NCI-H748 treated with DMSO at 0.1 percent for 48 hours (cell line): ENCODE measurements at places on chromosomes 4 and X.

GRCh38 chrX:38868941-38869401 is 67.7 kb downstream of the MID1IP1 start:
- DNase-seq = no peak

DNA sequence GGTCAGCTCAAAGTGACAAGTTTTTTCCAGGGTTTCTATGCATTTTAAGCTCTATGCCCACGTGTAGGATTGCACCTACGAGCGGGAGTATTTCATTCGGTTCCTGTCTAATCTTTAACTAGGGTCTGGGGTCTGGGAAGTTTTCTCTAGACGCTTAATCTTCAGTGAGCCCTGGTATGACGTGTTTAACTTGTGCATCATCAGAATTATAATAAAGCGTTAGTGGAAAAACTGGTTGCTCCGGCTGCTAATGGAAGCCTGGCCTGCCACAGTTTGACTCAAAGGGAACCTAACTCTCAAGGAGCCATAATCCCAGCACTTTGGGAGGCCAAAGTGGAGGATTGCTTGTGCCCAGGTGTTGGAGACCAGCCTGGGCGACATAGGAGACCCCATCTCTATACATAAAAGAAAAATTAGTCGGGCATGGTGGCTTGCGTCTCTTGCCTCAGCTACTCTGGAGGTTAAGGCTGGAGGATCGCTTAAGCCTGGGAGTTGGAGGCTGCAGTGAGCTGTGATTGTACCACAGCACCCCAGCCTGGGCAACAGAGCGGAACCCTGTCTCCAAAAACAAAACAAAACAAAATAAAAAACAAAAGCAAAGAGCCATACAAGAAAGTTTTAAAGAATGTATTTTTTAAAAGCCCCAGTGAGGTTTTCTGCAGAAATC is 30.2 kb downstream of the ARSD start:
- DNase-seq = no peak

DNA sequence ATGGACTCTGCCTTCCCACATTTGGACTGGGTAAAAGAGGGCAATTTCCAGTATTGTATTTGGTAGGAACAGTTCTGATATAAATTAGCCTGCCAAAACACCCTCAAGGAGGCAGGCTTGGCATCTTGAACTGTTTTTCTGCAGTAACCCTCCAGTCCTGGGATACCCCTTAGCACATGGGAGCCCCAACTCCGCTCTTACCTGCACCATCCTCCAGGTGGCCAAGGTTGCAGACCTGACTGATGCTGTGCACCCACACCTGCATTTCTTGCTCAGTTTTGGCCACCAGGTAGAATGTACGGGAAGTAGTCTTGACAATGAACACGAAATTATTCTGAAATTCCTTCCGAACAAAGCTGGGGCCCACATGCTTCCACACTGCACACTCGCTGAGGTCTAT is 35.1 kb downstream of the GAB3 start:
- DNase-seq = no peak

- DNase-seq = no peak
Measured at GRCh38 chrX:44698357-44698756, 145.5 kb upstream of the DUSP21 start.

DNA sequence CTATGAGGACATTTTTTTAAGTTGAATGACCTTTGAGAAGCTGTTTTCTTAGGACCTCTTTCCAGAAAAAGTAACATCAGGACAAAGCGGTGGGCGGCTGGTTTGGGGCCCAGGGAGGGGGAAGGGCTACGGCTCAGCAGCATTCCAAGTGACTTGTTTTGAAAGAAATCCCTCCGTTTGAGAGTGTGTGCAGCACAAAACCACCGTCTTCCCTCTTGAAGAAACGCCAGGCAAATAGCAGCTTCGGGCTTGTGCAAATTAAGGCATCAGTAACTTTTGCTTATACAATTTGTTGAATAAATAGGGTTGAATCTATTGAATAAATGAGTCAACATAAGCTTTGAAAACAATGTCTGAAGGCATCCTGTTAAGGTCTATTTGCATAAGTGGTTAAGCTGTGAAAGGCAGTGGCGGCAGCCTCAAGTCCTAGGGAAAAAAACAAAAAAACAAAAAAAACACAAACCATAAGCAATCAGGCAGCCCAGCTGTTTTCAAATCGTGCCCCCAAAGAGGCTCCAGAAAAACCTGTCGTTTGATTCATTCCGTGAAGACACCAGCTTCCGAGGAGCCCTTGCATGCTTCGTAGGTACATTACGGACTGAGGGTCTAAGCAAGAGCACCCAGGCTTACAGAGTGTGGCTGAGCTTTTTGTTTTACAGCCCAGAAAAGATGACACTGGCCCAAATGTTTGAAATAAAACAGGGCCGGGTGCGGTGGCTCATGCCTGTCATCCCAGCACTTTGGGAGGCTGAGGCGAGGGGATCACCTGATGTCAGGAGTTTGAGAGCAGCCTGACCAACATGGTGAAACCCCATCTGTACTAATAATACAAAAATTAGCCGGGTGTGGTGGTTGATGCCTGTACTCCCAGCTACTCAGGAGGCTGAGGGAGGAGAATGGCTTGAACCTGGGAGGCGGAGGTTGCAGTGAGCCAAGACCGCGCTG is 103.7 kb downstream of the CRLF2 start:
- no peak for DNase-seq

DNA sequence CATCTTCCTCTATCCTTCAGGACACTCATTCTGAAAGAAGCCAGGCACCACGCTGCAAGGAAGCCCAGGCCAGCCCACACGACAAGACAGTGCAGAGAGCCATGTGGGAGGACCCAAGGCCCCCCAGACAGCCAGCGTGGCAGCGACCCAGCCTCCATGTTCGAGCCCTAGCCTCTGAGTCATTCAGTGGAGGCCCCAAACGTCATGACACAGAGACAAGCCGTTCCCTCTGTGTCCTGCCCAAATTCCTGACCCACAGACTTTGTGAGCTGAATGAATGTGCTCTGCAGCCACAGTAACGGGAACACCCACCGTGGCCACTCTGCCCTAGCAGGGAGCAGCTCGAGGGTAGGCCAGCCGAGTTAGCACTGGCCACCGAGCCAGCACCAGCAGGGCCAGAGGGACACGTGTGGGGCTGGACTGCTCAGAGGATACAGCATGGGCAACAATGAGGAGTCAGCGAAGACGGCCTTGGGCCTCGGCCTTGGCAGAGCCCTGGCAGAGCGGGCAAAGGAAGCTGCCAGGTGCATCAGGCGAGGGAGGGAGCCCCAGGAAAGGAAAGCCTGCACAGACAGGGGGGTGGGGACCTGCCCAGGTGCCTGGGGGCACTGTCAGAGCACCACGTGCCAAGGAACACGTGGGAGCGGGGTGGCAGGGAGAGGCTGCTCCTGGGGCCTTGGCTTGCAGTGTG is 8.6 kb downstream of the BLOC1S4 start:
- DNase-seq = no peak

DNA sequence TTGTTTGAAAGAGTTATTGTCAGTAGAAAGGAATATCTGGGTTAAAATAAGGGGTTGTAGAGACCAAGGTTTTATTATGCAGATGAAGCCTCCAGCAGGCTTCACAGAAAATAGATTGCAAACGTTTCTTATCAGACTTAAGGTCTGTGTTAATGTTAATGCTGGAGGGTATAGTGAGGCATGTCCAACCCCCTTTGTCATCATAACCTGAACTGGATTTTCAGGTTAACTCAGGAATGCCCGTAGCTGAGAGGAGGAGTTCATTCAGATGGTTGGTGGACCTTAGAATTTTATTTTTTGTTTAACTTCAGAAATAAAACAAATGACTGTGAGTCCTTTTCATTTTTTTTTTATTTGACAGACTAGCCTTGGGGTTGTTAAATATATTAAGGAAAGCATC is 354.1 kb downstream of the GPM6A start:
- no peak for DNase-seq

DNA sequence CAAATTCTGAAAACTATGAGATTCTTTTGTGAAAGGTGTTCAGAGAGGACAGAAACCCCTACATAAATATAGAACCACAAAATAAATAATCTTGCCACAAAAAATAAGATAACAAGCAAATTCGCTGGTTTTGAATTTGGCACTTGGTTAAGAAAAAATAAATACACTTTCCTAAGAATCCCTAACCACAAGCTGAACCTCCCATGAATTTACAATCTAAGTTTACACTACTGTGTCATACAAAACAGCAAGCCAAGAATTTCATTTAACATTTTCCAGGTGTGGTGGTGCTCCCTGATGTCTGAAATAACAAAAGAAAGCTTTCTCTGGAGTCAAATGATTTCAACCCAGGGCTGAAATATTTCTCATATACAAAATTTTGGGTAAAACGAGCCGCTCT is 121.0 kb downstream of the KCNIP4 start:
- no peak for DNase-seq

GRCh38 chr4:76420188-76420761 is 666 bp downstream of the CCDC158 start:
- DNase-seq = no peak

- no peak for DNase-seq
Measured at GRCh38 chr4:67333664-67334063, 211.6 kb downstream of the CENPC start.

DNA sequence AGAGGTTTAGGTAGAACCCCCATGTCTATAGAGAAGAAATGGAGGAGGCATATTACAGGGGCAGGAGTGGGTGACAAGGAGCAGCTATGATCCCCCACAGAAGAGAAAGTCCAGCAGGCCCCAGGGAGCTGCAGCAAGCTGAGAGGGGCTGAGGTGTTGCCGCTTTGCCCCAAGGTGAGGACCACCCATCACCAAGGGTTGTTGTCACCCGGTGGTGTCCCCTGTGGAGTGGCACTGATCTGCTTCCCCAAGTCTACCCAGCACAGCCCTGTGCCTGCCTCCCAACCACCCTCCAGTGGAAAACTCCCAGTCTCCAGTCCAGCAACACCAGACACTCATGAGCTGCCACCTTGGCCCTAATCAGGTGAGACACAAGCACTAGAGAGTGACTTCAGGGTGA is 149.3 kb upstream of the NOCT start:
- DNase-seq = no peak

DNA sequence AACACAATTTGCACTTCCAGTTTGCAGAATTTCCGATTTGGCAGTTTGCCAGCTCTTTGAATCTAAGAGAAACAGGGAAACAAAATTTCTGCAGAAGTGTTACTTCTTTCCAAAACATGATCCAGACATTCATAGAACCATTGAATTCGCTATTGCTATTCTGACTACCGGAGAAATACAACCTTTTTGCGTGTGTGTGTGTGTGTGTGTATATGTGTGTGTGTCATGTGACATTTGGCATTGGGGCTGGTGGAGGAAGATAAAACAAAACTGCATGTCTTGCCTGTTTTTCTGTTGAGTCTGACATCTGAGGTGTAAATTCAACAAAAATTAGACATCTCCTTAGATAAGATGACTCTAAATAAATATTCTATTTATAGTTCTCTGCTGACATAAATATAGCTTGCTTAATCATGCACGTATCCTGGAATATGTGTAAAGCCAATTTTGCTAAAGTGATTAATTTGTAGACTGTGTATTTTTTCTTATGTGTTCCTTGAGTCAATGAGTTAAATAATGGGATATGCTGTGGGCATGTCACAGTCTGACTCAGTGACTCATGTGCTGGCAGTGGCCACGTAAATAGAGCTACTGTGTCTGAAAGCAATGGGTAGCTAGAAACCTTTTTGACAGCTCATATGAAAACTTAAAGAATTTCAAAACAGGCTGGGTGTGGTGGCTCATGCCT is 98.9 kb downstream of the HPGD start:
- peak; percentile 32 for DNase-seq

GRCh38 chr4:39637221-39637585 is 1.5 kb downstream of the SMIM14 start:
- DNase-seq = no peak

DNA sequence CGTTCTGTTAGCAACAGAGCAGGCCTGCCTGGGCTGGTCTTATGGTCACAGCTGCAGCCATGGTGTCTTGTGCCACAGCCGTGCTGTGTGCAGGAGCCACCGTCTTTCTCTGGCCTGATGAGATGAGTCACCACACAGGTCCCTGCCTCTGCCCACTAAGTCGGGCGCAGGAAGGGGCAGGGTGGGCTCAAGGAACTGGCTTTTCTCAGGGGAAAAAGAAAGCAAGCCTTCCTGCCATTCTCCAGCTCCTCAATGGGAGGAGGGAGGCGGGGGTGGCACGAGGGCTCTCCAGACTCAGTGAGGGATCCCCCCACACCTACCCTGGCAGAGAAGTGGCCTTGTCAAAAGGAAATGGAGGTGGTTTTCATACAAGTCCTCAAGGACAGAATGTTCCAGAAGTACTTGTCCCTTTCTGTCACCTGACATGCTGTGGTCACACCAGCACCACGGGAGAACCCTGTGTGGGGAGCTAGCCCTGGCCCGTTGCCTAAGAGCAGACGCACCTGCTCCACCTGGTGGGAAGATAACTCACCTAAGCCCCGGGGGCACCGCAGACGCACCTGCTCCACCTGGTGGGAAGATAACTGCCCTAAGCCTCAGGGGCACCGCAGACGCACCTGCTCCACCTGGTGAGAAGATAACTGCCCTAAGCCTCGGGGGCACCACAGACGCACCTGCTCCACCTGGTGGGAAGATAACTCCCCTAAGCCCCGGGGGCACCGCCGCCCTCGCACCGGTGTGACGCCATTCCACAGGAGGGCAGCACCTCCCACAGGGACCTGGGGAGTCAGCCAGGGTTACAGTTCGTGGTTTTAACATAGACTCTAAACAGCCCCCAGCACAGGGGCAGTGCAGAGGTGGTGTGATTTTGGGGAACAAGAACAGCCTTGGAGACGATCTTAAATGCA is 18.5 kb downstream of the UVSSA start:
- no peak for DNase-seq

- no peak for DNase-seq
Measured at GRCh38 chrX:68292471-68292870, 140.8 kb downstream of the OPHN1 start.

DNA sequence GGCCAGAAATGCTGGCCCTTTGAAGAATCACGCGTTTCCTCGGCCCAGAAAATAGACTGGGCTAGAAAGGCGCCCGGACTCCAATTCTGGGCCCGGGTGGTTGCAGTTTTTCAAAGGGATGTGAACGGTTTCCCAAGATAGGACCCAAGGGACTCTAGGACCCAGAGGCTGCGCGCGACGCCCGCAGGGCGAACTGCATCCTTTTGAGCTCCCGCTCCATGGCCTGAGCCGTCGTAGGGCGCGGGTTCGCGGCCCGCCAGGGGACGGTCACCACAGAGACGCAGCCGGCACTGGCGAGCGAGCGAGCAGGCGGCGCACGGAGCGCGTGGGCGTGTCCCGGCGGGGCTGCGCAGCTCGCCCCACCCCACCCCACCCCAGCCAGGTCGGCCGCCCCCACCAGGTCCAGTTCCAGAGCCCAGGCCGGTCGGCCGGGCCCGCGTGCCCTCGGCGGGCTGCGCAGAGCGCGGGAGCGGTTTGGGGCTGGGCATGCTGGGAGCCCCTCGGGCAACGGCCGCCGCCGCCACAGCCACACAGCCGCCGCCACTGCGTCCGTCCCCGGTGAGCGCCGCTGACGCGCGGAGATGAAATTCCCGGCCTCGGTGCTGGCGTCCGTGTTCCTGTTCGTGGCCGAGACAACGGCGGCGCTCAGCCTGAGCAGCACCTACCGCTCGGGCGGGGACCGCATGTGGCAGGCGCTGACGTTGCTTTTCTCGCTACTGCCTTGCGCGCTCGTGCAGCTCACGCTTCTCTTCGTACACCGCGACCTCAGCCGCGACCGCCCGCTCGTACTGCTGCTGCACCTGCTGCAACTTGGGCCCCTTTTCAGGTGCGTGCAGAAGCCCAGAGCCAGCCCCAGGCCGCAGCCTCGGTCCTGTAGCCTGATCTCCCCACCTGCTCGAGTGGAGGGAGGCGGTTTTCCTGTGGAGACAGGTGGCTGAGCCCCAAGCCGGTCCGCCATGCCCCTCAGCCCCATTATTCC is at the start of gene XK:
TSS of gene XK (plus strand) at position 411 of the 979 bp plus-strand sequence. CDS start at position 582, 171 bp downstream.
- peak; percentile 2 for DNase-seq

GRCh38 chr4:86928400-86929255 is 6.2 kb upstream of the AFF1 start:
- DNase-seq = no peak
